ENCODE measurements at places on chromosomes 3 and 15. TPM values are rescaled to one million over a fixed set of nuclear protein-coding genes. Genes with fewer than 3 reads are reported as not detected.

Gene EFL1
- total RNA-seq: 27.8 TPM

Gene MB21D2
- 20.8 TPM for total RNA-seq

Gene CD96
- not detected for total RNA-seq

DNA sequence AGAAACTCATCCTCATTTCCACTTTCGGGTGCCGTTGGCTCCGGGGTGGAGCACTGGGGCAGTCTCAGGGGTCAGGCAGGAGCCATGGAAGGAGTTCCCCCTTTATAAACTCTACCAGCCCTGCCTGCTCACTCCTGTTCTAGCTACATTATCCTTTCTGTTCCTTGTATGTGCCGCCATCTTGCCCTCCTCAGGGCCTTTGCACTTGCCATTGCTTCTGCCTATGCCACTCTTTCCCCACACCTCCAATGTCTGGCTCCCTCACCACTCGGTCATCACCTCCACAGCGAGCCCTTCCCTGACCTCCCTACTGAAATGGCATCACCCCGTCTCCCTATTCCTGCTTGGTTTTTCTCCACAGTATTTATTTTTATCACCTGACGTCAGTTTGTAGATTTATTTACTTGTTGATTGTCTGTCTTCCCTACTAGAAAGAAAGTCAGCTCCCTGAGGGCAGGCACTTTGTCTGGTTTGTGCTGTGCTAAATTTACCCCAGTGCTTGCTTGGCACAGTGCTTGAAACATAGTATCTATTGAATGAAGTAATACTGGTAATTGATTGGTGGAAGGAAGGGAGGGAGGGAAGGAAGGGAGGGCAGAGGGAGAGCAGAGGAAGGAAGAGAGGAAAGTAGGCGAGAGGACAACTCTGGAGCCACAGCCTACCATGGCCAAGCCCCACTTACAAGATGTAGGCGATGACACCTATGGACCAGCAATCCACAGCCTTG lies 8.8 kb downstream of the CAMK1 start:
- H3K27ac ChIP-seq: no peak overlapping the region
- no peak overlapping the region for H3K4me3 ChIP-seq
- H3K36me3 ChIP-seq: peaks cover 44% of the 10 kb centered on the region
- no peak for DNase-seq
- no peaks in the 10 kb centered on the region for H3K27me3 ChIP-seq
- no peaks in the 10 kb centered on the region for H3K4me1 ChIP-seq

DNA sequence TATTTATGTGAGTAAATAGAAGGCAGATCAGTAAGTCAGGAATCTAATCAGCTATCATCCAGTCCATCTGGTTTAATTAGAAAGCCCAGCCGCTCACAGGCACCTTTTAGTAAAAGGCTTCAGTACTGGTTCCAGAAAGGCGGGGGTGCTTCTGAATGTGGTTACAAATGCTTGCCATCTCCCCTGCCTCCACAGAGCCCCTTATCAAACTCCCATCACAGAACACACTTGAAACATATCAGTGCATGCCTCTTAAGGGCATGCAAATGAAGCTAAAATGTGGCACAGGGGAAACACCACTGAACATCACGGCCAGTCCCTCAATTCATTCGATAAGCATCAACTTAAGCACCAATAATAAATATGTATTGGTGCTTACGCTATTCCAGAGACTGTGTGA lies 261.4 kb downstream of the RORA start:
- no peak overlapping the region for H3K27ac ChIP-seq
- no peaks in the 10 kb centered on the region for H3K27me3 ChIP-seq
- no peaks in the 10 kb centered on the region for H3K36me3 ChIP-seq
- no peak overlapping the region for H3K4me3 ChIP-seq
- H3K4me1 ChIP-seq: no peaks in the 10 kb centered on the region
- no peak for DNase-seq

Gene CCDC80
- total RNA-seq: 4.6 TPM

Gene CNTN4
- 1.6 TPM for total RNA-seq

DNA sequence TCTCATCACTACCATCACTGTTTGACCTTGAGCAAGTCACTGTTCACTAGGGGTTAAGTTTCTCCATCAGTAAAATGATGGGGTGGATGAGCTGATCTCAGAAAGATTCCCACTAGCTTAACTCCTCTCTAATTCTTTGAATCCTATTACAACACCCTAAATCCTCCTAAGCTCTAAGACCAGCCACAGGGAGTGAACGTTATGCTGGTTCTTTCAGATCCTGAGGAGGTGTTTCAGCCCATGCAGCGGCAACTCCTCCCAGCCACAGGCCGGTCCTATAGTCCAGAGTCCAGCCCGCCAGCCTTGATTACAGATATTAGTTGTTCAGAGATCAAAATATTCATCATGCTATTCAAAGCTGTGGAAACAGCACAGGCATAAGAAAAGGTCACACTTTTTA lies 15.1 kb downstream of the MB21D2 start:
- no peak overlapping the region for H3K4me3 ChIP-seq
- DNase-seq: no peak
- H3K27ac ChIP-seq: no peak overlapping the region
- no peaks in the 10 kb centered on the region for H3K4me1 ChIP-seq
- H3K27me3 ChIP-seq: no peaks in the 10 kb centered on the region

GRCh38 chr3:85533586-85533985 lies 574.8 kb downstream of the CADM2 start:
- no peaks in the 10 kb centered on the region for H3K36me3 ChIP-seq
- H3K27me3 ChIP-seq: no peaks in the 10 kb centered on the region
- H3K4me3 ChIP-seq: no peak overlapping the region

DNA sequence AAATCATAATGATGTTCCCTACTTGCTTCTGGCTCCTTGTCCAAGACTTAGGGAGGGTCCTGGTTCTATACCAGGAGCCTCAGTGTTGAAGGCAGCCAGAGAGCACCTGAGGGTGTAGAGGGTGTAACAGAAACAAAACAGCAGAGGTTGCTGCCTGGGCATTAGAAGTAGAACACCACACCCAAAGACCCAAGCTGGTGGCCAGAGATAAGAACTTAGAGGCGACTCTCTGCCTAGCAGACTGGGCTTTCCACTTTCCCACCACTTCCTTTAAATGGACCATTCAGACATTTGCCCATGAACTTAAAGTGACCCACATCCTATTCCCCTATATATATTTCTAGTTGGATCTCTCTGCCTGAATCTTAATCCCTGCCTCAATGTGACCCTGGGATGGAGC lies 189.8 kb downstream of the KLF13 start:
- DNase-seq: no peak
- no peak overlapping the region for H3K4me3 ChIP-seq

Gene LRIG1
- 63.3 TPM for total RNA-seq

DNA sequence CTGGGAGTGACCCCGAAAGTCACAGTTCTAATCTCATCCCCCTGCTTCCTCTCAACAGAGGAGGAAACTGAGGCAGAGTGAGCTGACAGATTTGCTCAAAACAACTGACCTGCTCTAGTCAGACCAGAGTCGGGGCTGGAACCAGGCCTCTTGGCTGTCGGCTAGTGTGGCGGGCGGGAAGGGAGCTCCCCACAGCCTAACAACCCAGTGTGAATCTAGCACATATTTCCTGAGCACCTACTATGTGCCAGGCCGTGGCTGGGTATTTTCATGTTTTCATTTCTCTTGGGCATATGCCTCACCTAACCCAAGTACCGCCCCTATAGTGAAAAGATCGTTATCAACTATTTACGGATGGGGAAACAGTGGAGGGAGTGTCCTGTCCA lies 27.2 kb downstream of the GRIP2 start:
- no peak overlapping the region for H3K27ac ChIP-seq
- H3K4me1 ChIP-seq: no peaks in the 10 kb centered on the region
- no peak overlapping the region for H3K4me3 ChIP-seq
- DNase-seq: peak; percentile 17
- H3K27me3 ChIP-seq: no peaks in the 10 kb centered on the region

DNA sequence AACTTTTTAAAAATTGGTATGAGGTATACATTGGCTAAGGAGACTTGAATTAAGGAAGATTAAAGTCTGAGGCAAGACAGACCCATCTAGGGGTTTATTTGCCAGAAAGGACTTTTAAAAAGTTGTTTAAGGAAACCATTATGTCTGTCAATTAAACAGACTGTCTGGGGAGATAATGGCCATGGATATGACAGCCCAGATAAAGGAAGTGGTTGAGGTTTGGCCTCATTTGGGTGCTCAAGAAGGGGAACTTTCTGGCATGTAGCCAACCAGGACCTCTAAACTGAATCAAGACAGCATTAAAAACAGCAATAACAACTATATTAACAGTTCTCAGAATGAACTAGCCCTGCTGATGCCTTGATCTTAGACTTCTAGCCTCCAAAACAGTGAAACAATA lies 9.9 kb upstream of the CD200R1L start:
- no peaks in the 10 kb centered on the region for H3K4me1 ChIP-seq
- no peak overlapping the region for H3K4me3 ChIP-seq
- no peak for DNase-seq
- no peaks in the 10 kb centered on the region for H3K27me3 ChIP-seq
- H3K36me3 ChIP-seq: peaks cover 6% of the 10 kb centered on the region
- H3K27ac ChIP-seq: no peak overlapping the region

Gene AQP9
- not detected for total RNA-seq

GRCh38 chr3:480070-480469 lies 283.5 kb downstream of the CHL1 start:
- H3K4me3 ChIP-seq: no peak overlapping the region
- no peaks in the 10 kb centered on the region for H3K27me3 ChIP-seq
- DNase-seq: no peak
- peaks cover 9% of the 10 kb centered on the region for H3K36me3 ChIP-seq
- H3K27ac ChIP-seq: no peak overlapping the region
- H3K4me1 ChIP-seq: no peaks in the 10 kb centered on the region

- DNase-seq: no peak
- H3K27ac ChIP-seq: no peak overlapping the region
- no peaks in the 10 kb centered on the region for H3K36me3 ChIP-seq
Measured at GRCh38 chr15:101116681-101116976, 135.2 kb downstream of the CHSY1 start.

GRCh38 chr3:42043099-42043813 lies 47.9 kb upstream of the TRAK1 start:
- H3K27ac ChIP-seq: peak overlapping the region; percentile 70
- H3K36me3 ChIP-seq: no peaks in the 10 kb centered on the region
- peak overlapping the region; percentile 42 for H3K4me3 ChIP-seq
- H3K27me3 ChIP-seq: no peaks in the 10 kb centered on the region
- H3K4me1 ChIP-seq: peaks cover 9% of the 10 kb centered on the region
- DNase-seq: peak; percentile 92

DNA sequence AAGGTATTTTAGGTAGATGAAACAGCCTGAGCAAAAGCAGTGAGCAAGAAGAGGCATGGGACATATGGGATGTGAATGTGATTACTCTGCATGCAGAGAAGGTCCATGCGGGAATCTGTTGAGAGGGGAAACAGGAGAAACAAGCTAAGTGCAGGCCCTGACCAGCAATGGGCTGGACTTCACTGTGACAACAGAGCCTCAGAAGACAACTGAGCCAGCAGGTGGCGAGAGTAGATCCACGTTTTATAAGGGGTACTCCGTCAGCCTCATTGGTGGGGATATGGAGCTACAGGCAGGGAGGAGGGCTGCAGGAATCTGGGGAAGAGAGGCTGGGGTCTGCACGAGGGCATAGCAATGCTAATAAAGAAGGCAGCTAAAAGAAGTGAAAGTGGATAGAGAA lies 405.9 kb upstream of the LMCD1 start:
- peak; percentile 81 for DNase-seq
- H3K36me3 ChIP-seq: no peaks in the 10 kb centered on the region
- H3K4me3 ChIP-seq: no peak overlapping the region
- no peak overlapping the region for H3K27ac ChIP-seq

Gene SGO1
- 28.1 TPM for total RNA-seq

DNA sequence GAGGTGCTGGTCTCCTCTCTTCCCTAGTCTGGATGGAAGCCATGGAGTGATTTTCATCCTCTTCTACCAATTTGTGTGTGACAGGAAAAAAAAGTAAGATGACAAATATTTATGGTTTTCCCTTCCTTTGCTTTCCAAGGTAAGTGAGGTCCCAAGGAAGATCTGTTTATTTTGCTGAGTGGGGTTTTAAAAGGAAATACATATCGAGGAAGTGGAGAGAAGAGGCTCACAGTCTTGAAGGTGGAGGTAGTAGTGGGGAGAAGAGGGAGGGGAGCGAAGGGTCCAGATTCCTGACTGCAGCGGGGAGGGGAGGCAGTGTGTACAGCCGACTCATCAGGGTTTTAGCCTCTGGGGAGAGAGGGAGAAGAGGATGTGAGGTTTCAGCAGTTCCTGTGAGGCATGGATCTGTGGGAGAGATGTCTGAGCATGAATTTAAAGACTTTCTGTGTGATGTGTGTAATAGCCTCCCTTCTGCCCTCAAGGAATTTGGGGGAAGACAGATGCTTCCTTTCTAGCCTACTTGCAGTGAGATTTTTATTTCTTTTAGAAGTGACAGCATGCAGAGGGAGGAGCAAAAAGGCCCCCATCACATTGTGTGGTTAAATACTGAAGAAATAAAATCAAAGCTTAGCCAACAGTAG lies 272.4 kb downstream of the THRB start:
- H3K4me3 ChIP-seq: no peak overlapping the region
- no peaks in the 10 kb centered on the region for H3K36me3 ChIP-seq
- no peak overlapping the region for H3K27ac ChIP-seq
- H3K4me1 ChIP-seq: no peaks in the 10 kb centered on the region
- no peaks in the 10 kb centered on the region for H3K27me3 ChIP-seq

- no peaks in the 10 kb centered on the region for H3K36me3 ChIP-seq
- no peaks in the 10 kb centered on the region for H3K27me3 ChIP-seq
- H3K4me1 ChIP-seq: no peaks in the 10 kb centered on the region
- no peak overlapping the region for H3K4me3 ChIP-seq
Measured at GRCh38 chr3:73783811-73784210, 159.1 kb upstream of the PDZRN3 start.

Gene PPP1R14D
- not detected for total RNA-seq

DNA sequence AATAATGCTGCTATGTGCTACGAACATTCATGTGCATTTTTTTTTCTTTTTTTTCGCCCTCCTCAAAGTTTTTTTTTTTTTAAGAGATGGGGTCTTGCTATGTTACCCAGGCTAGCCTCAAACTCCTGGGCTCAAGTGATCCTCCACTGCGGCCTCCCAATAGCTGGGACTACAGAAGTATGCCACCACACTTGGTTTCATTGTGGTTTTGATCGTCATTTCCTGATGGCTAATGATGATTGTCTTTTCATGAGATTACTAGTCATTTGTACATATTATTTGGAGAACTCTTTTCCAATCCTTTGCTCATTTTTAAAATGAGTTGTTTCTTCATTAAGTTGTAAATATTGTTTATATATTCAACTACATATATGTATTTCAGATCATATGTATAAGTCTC lies 48.8 kb downstream of the FBXO22 start:
- H3K27ac ChIP-seq: no peak overlapping the region
- DNase-seq: no peak
- no peak overlapping the region for H3K4me3 ChIP-seq
- no peaks in the 10 kb centered on the region for H3K27me3 ChIP-seq

- DNase-seq: no peak
- peaks cover 1% of the 10 kb centered on the region for H3K36me3 ChIP-seq
- no peaks in the 10 kb centered on the region for H3K27me3 ChIP-seq
- no peak overlapping the region for H3K27ac ChIP-seq
Measured at GRCh38 chr3:167666563-167666962, 12.8 kb upstream of the WDR49 start.

GRCh38 chr15:60195611-60196010 lies 191.5 kb downstream of the FOXB1 start:
- no peaks in the 10 kb centered on the region for H3K36me3 ChIP-seq
- no peaks in the 10 kb centered on the region for H3K27me3 ChIP-seq
- DNase-seq: no peak
- no peaks in the 10 kb centered on the region for H3K4me1 ChIP-seq

Gene CCK
- total RNA-seq: 0.37 TPM
